ENCODE measurements at places on chromosomes 16 and 17.

- peaks cover 5% of the 10 kb centered on the region for H3K4me1 ChIP-seq
- H3K27me3 ChIP-seq = no peaks in the 10 kb centered on the region
- H3K36me3 ChIP-seq = no peaks in the 10 kb centered on the region
- no peak for DNase-seq
- H3K27ac ChIP-seq = no peak overlapping the region
These were observed 74.4 kb downstream of the COX10 start for GRCh38 chr17:14143688-14144087.

- no peak for DNase-seq
- no peaks in the 10 kb centered on the region for H3K27me3 ChIP-seq
- H3K4me3 ChIP-seq = no peak overlapping the region
These were observed 167.0 kb downstream of the UTP18 start for GRCh38 chr17:51427323-51427811.

DNA sequence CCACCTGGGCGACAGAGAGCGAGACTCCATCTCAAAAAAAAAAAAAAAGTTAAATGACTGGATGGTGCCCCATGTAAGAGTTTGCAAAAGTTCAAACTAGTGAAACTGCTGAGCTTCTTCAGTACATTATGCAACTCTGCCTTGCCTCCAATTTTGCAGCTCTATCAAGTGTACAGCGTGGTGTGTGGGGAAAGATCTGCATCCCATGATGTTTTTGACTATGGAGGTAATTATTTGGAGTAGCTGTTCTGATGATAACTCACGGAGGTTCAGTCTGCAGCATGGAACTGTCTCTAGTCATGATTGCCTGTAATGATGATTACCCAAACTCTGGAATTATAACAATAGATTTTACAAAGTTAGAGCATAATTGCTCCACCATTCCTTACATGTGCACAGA lies 149.6 kb downstream of the PITPNC1 start:
- H3K27ac ChIP-seq = no peak overlapping the region
- H3K4me3 ChIP-seq = no peak overlapping the region
- peaks cover 12% of the 10 kb centered on the region for H3K4me1 ChIP-seq

DNA sequence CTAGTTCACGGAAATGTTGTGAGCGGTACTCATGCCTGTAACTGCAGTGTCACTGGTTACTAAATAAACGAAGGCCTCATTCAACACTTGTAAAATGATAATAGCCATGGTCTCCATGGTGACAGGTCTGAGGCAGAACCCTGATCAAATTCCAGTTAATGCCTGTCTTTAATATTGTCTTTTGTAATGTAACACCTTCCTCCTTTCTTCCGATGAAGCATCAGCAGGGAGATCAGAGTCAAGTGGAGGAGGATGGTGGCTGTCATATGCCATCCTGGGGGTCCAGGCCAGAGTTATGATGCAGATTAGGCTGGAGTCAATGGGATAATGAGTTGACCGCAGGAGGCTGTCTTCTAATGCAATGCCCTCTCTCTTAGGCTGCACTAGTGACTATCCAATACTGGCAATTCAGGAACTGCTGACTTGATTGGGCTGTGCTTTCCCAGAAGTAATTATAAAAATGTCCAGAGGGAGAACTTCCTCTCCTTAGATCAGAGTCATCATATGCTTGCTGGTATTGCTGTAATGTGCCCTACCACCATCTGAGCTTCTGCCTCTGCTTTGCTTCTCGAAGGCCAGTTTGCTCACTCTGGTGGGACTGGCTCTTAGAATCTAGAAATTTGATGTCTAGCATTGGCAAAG lies 419.1 kb downstream of the CA10 start:
- no peak overlapping the region for H3K27ac ChIP-seq
- no peak for DNase-seq
- H3K36me3 ChIP-seq = no peaks in the 10 kb centered on the region
- H3K4me3 ChIP-seq = no peak overlapping the region
